CD4-positive, alpha-beta T cell treated with Interleukin-1 beta for 1 hour (primary cell): ENCODE measurements at places on chromosomes 6 and 20.

DNA sequence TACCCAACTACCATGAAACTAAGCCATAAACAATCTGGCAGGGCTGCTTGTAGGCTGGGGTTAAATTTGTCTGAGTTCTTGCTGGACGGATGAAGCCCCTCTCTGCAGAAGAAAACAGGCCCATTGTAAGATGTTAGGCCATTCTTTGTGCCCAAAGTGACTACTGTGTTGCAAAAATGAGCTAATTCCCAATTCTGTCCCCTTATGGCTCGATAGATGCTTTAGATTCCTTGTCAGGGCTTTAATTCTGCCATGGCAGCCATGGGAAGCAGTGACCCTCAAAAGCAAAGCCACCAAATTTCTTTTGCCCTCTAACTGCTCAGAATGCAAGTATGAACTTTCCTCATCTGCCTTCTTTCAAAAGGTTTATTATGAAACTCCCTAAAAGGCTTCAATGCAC, 45.2 kb downstream of the LAMA4 start:
- no peak for DNase-seq

DNA sequence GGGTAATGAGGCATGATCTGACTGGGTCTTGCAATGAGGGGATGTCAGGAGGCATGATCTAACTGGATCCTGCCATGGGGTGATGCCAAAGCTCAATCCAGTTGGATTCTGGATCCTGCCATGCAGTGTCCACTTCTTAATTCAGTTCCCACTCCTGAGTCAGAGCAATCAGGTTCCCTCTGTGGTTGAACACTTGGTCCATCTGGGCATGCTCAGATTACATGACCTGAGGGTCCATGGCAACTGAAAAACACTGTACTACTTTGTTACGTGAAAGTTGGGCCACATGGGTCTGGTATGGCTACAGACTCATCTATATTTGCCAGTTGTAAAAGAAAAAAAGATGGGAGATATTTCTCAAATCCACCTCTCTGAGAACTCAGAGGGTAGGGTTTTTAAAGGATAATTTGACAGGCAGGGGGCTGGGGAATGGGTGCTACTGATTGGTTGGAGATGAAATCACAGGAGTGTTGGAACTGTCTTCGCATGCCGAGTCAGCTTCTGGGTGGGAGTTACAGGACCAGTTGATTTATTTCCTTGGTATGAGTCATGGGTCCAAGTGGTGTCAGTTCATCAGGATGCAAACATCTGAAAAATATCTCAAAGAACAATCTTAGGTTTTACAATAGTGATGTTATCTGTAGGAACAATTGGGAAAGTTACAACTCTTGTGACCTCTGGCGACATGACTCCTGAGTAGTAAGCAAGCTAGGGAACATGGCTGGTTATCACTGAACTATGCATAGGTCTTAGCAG, 21.6 kb downstream of the C6orf163 start:
- no peak for DNase-seq

- DNase-seq: no peak
These were observed 86.6 kb downstream of the ZFAND3 start for GRCh38 chr6:37906121-37906520.

DNA sequence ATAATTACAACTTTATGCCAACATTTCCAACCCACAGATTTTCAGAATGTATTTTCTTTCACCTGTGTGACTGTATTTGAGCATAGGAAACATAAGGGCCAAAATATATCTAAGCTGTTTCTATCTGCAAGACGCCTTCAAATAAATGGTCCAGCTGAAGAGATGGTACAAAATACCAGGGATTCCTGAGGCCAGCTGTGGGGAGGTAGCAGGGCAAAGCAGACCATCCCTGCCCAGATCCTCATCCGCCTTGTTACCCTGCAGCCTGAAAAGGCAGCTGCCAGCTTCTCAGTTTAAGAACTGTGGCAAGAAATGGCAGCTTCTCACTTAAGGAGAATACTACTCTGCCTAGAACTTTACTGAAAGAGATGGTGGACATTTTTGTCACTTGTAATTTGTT, 143.3 kb downstream of the KHDC1L start:
- no peak for DNase-seq

DNA sequence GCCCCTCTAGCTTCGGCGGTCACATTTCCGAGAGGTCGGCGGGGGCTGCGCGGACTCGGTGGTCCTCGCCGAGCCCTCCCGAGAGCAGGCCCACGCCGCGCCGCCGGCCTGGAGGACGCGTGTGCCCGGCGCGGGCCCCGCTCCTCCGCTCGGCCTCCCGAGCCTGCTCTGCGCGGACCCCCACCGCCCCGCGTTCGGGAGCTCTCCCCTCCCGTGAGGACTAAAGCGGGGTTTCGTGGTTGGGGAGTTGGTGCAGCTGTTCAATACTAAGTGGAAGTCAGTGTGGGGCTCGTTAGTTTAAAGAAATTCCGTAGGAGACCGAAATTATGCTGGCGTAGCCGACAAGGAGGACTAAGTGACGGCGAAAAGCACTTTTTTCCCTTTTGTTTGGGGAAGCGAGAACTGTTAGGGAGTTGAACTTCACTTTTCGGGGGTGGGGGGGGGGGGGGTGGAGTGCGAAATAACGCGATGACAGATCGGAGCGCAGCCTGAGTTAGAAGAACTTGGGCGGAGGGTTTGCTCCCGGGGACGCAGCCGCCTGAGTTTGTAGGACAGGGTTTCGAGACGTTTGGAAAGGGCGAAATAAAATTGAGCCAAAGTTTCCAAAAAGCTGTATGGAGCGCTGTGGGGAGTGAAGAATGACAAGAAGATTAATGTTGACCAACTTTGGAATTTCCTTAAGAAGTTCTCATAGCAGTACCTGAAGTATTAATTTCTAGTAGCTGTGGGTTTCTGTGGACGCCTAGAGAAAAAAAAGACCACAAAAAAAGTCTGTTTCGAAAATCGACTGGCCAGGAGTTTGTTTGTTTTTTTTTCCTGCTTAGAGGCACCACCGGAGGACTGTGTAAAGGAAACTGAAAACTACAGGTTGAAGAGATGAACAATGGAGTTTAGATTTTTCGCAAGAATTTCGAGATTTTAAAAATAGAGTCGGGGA, 1.4 kb downstream of the QKI start:
- peak; percentile 48 for DNase-seq

- no peak for DNase-seq
These were observed 143.7 kb upstream of the GGTLC1 start for GRCh38 chr20:24132246-24132645.

- no peak for DNase-seq
These were observed 7.6 kb downstream of the GLO1 start for GRCh38 chr6:38695227-38695900.

GRCh38 chr20:53157443-53158408, 185.6 kb downstream of the TSHZ2 start:
- peak; percentile 15 for DNase-seq

GRCh38 chr6:24833711-24834386, 35.1 kb upstream of the ARMH2 start:
- DNase-seq: no peak

DNA sequence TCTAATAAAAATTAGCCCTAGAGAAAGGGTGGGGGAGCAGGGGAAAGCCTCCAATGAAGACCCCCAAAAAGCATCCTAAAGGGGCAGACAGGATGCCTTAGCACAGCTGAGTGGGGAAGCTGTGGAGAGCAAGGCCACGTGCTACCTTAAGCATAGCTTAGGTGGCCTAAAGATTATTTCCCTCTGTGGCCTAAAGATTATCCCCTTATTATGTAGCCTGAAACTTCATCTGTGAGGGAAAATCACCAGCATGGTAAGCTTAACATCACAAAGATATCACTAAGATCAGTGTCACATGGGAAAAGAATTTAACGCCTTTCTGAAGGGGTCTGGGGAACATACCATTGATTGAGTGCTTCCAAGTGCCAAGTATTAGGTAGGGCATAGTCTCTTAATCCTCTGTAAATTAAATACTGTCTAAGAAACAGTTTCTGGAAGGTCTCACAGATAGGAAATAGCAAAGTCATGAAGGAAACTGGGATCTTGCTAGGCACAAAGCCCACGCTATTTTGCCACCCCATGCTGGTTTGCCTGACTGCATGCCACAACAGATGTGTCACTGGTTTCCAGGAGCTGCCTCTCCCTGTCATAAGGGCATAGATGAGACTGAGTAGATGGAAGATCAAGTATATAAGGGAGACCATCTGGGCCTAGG, 170.0 kb downstream of the HACE1 start:
- no peak for DNase-seq

DNA sequence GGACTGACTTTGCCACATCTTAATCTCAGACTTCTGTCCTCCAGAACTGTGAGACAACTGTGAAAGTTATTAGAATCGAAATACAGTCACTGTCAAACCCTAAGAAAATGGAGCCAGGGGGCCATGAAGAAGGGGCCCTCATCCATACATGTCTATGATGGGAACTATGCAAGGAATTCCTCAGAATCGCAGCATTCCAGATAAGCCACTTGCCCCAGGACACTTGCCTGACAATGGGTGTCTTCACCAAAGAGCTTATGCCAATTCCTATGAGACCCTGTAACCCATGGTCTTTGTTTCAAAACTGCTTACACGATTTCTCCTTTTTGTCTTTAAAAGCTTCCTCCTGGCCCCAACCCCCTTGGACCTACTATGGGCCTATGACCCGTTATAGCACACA, 90.4 kb upstream of the FOXP4 start:
- DNase-seq: no peak

DNA sequence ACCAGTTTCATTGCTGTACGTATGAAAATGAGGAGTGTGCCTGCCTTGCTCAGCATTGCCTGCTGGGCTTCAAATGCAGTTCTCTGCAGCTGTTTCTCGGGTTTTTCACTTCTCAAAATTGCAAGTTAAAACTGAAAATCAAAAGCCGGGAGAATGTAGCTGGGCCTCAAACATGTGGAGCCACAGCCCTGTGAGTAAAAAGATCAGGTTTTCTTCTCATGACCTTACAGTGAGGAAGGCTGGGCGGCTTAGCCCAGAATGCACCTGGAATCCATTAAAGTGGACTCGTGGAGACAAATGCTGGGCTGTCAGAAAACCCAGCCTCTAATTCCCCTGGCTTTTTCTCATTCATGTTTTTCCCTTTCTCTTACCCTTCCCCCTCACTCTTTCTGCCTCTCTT, 34.4 kb downstream of the DSE start:
- DNase-seq: peak; percentile 6

DNA sequence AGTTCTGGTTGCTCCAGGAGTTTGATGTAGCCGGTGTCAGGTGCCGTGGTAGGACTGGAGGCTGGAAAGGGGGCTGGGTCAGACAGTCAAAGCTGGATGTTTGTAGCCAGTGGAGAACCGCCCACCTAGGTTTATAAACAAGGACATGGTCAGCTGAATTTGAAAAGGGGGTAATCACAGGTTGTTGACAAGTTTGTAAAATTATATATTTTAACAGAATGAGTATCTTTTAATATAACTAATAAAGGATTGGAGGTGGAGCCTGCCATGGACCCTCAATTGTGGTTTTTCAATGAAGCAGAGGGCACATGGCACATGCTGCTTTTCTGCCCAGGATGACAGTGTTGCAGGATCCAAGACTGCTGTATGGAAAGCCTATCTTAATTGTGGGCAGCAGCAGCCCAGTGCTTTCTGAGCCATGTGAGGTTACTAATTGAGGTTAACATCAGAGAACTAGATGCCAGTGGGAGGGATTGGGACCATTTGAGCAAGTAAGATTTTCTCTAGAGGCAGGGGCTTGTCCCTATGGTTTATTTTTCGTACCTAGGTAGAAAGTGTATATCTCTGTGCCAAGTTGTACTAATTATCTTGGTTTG, 9.7 kb downstream of the HECA start:
- DNase-seq: no peak

- DNase-seq: no peak
These were observed 2.2 kb upstream of the PTPRA start for GRCh38 chr20:2871111-2871465.

DNA sequence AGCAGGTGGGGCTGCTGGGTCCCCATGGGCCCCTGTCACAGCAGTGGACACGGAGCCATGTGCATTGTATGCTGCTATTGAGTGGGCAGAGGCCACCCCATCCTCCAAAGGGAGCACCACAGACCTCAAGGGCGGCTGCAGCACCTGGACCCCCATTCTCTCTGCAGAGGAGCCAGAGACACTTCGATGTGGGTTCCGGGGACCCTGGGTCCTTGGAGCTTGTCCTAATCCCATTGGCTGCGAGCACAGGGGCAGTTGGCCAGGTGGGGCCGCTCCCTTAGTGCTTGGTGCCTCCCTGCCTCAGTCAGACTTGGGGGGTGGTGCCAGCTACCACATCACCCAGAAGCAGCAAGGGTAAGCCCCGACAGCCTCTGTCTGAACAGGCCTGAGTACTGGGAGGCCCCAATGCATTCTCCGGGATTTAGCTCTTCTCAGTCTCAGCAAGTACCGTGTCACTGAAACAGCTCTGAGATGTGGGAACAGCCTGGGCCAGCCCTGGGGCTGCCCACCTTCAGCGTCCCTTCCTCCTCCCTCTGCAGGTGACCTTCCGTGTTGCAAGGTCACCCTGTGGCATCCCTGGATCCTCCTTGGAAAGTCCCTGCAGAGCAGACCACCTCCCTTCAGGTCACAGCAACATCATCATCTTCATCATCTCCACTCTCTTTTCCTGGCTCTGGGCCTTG, 73.9 kb downstream of the GINS1 start:
- DNase-seq: no peak

DNA sequence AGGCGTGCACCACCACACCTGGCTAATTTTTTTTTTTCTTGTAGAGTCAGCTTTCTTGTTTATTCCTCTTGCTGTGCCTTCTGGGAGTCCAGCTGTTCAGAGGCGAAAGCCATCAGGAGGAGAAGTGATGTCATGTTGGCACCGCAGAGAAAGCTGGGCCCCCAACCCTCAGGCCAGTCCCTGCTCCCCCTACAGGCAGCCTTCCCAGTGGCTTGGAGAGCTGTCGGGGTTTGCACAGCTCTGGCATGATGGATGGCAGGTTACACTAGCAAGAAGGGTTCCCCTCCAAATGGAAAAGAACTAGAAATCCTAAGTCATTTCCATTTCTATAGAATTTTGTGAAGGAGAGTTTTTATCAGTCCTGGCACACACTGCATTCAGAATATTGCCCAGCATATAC, 72.6 kb downstream of the C6orf52 start:
- no peak for DNase-seq

DNA sequence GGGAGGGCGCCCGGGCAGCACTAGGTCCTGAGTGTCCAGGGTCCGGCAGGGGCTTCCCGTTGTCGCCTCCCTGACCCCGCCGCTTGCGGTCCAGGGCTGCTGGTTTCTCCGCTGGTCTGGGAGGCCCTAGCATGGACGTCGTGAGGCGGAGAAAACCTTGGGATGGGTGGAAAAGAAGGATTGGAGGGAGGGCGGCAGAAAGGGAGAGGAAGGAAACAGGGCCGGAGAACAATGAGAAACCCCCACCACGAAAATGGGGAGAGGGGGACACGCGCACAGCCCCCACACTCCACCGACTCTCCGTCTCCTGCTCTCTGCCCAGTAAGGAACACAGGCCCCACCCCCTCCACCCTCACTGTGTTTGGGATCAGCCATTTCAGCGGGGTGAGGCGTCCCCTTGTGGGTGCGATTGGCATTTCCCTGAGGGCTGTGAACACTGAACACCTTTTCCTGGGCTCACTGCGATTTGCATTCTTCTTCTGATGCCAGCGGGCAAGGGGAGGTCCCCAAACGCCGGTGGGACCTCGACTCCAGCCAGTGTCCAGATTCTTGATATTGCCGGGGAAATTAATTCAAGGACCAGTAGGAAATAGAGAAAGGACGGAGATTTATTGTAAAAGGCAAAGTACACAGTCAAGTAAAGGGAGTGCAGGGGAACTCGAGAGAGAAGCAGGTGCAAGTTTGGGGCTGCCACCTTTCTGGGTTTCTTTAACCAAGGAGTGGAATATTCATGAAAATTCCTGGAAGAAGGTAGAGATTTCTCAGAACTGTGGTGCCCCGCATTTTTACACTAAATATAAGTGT, 3.3 kb upstream of the RAET1G start:
- peak; percentile 75 for DNase-seq
